ENCODE measurements at places on chromosomes 7 and 10. TPM values are rescaled to one million over a fixed set of nuclear protein-coding genes. Genes with fewer than 3 reads are reported as not detected.

Gene HMX3
- total RNA-seq = 1.2 TPM

Gene PGAM2
- 0.64 TPM for total RNA-seq

Gene ERVW-1
- not detected for total RNA-seq

Gene RET
- total RNA-seq = 1.5 TPM

Gene CTAGE15
- total RNA-seq = 1.7 TPM
